ENCODE measurements at places on chromosomes 5 and 9. TPM values are rescaled to one million over a fixed set of nuclear protein-coding genes. Genes with fewer than 3 reads are reported as not detected.

- DNase-seq: no peak
Measured at GRCh38 chr5:136185974-136186665, 6.8 kb downstream of the SMIM32 start.

DNA sequence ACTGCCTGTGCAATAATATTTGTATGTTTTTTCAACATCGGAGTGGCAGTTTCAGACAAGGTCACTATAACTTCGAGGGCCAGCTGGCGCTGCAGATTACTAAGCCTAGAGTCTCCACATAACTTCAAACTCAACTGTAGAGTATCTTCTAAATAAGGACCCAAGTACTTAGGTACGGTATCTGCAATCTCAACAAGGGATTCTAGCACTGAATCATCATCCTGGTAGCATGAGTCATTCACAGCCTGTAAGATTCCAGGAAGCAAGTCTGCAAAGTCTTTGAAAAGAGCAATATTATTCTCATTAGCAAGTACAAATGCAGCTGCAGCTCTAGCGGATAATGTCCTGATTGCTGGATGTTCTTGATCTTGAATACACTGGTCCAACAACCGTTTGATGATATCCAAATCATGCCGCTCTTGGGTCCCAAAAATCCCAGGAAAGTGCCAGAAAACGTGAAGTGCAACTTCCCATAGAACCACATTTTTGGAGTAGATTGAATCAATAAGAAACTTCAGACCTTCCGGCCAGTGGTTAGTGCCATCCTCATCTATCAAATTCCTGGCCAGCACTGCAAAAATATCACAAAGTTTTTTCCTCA lies 654 bp downstream of the RANBP6 start:
- DNase-seq: no peak

GRCh38 chr5:51691538-51692079 lies 308.4 kb downstream of the ISL1 start:
- no peak for DNase-seq

- no peak for DNase-seq
Measured at GRCh38 chr5:32231241-32231640, 57.1 kb upstream of the GOLPH3 start.

DNA sequence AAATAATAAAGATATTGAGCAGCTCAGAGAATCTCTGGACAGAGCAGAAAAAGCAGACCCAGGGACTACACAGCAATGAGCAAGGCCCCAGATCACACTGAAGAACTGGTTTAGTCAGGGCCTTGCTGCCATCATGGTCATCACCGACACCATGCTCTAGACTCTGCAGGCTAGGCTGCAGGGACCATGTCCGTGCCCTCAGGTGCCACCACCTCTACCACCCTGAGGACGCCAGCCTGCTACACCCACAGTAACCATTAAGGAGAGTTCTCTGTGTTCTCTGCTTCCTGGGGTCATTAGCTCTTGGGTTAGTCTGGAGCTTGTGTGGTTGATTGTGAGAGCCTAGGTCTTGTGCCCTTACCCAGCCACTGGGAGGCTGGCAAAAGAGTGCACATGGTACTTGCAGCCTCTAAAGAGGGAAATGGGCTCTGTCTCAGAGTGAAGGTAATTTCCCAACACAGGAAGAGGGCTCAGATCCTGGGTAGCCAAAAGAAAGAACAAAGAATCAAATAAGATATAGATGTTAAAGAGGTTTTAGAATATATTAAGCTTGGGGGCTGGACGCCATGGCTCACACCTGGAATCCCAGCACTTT lies 31.9 kb upstream of the JADE2 start:
- DNase-seq: no peak

DNA sequence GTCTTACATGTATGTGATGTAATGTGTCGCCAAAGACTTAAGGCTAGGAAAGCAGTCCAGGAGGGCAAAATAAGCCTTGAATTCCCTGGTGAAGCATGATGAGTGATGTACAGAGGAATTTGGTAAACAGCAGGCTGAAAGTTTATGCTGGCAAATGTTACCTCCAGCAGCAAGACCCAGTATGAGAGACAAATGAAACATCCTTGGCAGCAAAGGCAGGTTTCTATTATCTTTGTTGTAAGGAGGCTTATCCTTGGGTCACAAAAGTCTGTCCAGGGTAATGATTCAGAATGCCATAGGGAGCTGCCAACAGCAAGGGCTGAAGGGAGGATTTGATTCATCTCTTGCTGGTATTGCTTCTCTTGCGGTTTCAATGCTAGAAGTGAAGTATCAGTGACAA lies 75.9 kb upstream of the HTR4 start:
- no peak for DNase-seq

Gene NPDC1
- 21.8 TPM for polyA plus RNA-seq

Gene C6
- polyA plus RNA-seq: 0.05 TPM

Gene RPP25L
- 32.9 TPM for polyA plus RNA-seq

Gene CDH18
- polyA plus RNA-seq: 0.45 TPM
